ENCODE measurements at places on chromosomes 2 and 18.

GRCh38 chr2:234256516-234256915, 206.0 kb downstream of the SPP2 start:
- DNase-seq, result no peak

DNA sequence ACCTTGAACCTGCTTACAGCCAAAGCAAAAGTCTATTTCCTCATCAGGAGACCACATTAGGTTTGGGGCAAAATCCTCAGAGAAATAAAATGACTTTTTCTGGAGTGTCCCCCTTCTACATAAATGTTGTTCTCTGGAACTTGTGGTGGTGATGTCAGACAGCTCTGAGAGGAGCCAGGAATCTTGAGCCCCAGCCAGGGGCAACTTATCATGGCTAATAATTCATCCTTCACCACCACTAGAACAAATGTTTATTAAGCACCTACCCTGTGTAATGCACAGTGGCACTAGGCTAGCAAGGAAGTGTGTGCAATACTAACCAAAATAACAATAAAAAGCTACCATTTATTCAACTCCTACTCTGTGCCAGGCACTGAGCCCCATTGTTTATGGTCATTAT, 9.0 kb upstream of the BMP10 start:
- DNase-seq, result no peak

GRCh38 chr2:38485734-38486133, 108.7 kb upstream of the ATL2 start:
- no peak for DNase-seq

DNA sequence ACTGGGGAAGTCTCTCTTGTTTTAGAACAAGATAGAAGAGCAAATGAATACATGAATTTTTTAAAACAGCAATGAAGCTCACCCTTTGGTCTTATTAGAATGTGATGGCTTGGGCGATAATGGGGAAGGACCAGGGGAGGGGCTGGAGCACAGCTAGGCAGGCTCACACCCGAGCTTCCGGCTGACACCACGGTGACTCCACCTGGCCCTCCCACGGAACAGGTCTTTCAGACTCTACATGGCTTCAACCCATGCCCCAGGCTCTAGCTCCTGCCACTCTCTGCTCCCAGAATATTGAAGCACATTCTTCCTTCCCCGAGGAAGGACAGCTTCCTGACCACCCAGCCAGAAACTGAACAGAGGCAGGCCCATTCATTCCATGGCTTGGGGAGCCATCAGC, 127.5 kb upstream of the AGAP1 start:
- DNase-seq, result no peak

- DNase-seq, result no peak
Measured at GRCh38 chr2:231486851-231487596, 22.7 kb upstream of the NCL start.

DNA sequence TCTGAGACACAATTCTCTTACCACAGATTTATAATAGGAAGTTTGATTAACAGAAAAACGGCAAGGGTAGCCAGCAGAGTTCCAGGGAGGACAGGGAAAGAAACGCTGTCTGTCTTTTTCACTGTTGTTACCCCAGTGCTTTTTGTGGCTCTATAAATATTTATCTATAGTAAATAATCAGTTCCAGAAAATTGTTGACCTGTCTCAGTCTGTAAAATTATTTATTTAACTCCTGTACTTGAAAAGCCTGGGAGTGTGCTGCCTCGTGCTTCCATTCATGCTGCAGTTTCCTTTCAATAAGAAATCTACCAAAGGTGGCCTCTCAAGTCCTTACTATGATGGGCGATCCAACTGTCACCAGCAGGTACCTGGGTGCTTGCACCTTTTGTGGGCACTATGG, 102.9 kb downstream of the ETAA1 start:
- no peak for DNase-seq

DNA sequence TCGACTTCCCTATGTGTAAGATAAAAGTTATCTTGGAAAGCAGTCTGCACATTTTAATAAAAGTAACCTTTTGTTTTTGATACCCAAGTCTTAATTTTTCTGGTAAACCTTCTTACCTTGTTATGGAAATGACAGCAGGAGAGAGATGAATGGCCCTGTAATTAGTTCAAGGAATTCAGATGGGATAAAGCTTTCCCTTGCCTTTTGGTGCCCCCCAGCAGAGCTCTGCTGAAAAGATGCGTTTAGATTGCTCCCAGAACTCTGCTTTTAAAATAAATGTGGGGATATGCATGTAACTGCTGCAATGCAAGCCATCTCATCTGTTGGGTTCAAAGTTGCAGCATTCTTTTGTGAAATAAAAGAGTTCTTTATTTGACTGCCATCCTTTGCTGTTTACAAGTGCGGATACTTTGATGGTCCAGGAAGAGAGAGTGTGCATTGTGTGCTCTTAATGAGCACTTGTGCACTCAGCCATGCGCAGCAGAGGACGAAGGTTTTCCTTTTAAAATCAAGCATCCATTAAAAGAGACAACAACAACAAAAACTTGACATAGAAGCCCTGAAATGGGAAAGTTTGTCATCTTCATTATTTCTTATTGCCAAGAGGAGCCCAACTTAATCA, 176.7 kb upstream of the ST6GAL2 start:
- no peak for DNase-seq

- DNase-seq, result no peak
Measured at GRCh38 chr2:173187941-173188788, 112.5 kb downstream of the MAP3K20 start.

GRCh38 chr2:238015705-238016104, 45.1 kb upstream of the SCLY start:
- no peak for DNase-seq

DNA sequence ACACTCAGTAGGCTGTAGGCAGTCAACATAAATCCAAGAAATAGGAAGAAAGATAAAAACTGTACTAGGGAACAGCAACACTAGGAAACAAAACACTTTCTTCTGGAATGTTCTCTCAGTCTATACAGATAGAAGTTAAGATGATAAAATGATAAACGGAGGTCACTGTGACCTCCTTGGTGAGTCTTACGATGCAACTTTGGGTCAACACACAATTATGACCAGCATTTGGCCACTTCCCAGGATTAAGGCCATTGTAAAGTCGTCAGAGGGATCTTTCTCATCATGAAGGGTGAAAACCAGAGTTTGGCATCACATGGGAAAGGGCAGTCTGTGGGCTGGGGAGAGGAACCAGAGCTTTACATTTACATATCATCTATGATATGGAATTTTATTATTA, 33.4 kb downstream of the LAMA3 start:
- DNase-seq, result no peak

GRCh38 chr2:120847700-120848321, 112.1 kb downstream of the GLI2 start:
- DNase-seq, result peak; percentile 43

- DNase-seq, result no peak
Measured at GRCh38 chr18:69727912-69728572, 219.6 kb downstream of the CD226 start.

- DNase-seq, result no peak
Measured at GRCh38 chr18:26546875-26547645, 1.3 kb downstream of the KCTD1 start.

DNA sequence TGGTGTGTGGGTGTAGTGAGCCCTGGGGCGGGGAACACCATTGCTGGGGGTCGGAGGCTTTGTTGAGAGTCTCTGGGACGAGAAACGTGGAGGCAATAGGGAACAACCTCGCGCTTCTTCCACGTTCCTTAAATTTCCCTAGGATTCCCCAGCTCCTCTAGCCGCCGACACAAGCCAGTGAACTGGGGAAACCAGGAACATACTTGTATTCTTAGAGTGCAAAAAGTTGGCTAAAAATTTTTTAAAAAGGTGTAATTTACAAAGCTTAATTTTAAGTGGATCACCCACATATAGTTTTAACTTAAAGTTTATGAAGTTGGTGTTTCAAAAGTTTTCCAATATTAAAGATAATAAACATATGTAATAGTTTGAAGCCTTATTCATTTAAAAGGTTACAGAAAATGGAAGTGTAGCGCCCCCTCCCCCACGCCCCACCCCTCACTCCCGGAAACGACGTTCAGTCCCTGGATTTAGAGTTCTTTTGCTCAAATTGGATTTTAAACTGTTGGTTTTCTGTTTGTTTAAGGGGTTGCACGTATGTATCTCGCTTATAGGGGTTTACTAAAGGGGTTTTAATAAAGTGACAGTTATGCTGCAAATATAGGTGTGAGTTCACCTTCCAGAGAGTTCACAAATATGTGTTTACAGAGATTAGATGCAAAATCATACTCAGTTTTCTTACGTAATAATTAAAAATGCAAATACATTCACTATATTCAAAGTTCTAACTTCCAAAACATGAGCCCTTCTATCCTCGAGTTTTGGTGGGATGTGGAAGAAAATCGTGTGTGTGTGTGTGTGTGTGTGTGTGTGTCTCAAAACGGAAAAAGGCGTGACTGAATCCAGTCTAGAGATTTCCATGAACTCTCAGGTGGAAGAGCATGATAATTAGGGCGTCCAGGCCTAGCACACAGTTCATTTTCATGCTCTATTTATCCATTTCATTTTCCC, 872 bp downstream of the DSG2 start:
- peak; percentile 30 for DNase-seq

- DNase-seq, result peak; percentile 26
Measured at GRCh38 chr18:524466-524865, 24.0 kb upstream of the COLEC12 start.

- no peak for DNase-seq
Measured at GRCh38 chr2:143649226-143649740, 520.1 kb downstream of the ARHGAP15 start.

GRCh38 chr2:174122185-174122584, 126.1 kb downstream of the OLA1 start:
- DNase-seq, result no peak
